ENCODE measurements at places on chromosomes 5 and 9. TPM values are rescaled to one million over a fixed set of nuclear protein-coding genes. Genes with fewer than 3 reads are reported as not detected.
A peak's percentile ranks its signal among the peaks of the same experiment; 100 is the strongest.

- H3K27ac ChIP-seq, result no peak overlapping the region
- H3K27me3 ChIP-seq, result no peaks in the 10 kb centered on the region
- DNase-seq, result no peak
- H3K4me3 ChIP-seq, result no peak overlapping the region
Observed at GRCh38 chr5:117203584-117203983, 629.0 kb upstream of the SEMA6A start.

- no peaks in the 10 kb centered on the region for H3K4me1 ChIP-seq
- H3K36me3 ChIP-seq, result peaks cover 37% of the 10 kb centered on the region
- peak; percentile 78 for DNase-seq
- H3K4me3 ChIP-seq, result no peak overlapping the region
- no peak overlapping the region for H3K27ac ChIP-seq
Observed at GRCh38 chr5:665956-666711, 27.0 kb downstream of the TPPP start.

The FOXD4L3 gene
- total RNA-seq, result 0.47 TPM

DNA sequence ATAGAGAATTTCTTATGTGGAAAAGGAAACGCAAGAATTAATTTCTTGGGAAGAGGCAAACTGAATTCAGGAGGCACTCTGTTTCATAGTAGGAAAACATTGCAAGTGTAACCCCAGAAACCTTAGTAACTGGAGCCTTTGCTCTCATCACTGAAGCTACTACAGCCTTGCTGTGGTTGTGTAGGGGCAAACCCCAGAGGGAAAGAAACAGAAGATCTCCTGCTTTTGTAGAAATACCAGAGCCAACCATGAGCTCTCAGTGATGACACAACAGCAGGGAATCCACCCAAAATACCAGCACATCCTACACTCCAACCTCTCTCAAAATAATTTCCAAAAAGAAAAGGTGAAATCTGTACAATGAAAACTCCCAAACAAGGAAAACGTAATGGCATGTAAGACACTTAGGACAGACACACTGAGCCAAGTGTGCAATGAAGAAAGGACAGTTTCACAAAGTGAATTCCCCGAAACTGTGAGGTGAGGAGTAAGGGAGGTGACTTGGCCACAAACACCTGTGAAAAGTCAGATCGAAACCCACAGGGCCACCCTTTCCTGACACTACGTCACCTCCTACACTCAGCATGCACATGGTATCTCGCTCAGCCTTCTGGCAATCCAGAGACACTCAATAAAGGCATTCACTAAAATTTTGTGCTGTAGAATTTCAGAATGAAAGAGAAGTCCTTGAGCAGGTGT lies 8.5 kb upstream of the ACSL6 start:
- H3K27ac ChIP-seq, result no peak overlapping the region
- H3K36me3 ChIP-seq, result no peaks in the 10 kb centered on the region
- DNase-seq, result no peak
- no peak overlapping the region for H3K4me3 ChIP-seq
- no peaks in the 10 kb centered on the region for H3K4me1 ChIP-seq
- no peaks in the 10 kb centered on the region for H3K27me3 ChIP-seq

DNA sequence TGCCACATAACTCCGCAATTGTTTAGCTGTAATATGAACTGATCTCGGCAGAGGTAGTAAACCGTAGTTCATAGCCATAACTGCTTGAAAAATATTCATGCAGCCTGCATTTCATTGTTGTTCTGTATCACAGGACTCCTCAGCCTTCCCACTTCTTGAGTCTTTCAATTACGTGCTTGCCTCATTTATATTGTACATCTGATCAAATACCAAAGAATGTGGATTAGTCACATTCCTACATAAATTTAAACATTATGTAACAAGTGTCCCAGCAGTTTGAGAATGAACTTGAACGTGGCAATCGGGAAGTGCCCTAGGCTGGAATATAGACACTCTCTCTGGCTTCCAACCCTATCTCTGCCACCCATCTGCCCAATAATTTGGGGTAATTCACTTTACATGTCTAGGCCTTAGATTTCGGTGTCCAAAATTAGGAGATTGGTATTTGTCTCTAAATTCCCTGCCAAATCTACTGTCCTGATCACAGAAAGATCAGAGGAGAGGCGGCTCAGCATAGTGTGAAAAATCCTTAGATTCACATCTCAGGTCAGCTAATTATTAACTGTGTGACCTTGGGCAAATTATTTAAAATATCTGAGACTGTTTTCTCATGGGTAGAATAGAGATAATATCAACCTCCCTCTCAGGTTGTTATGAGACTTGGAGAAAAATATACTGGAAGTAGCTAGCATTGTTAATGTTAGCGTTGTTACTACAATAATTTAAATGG lies 215.1 kb upstream of the RFX3 start:
- H3K27ac ChIP-seq, result no peak overlapping the region
- no peaks in the 10 kb centered on the region for H3K4me1 ChIP-seq

- no peak overlapping the region for H3K27ac ChIP-seq
- no peaks in the 10 kb centered on the region for H3K27me3 ChIP-seq
- DNase-seq, result no peak
- no peaks in the 10 kb centered on the region for H3K36me3 ChIP-seq
Observed at GRCh38 chr9:121857928-121858327, 206.5 kb downstream of the DAB2IP start.

The PCDHB13 gene
- 2.6 TPM for total RNA-seq

The FAXDC2 gene
- total RNA-seq, result 47.5 TPM

The TICAM2 gene
- 6.7 TPM for total RNA-seq

DNA sequence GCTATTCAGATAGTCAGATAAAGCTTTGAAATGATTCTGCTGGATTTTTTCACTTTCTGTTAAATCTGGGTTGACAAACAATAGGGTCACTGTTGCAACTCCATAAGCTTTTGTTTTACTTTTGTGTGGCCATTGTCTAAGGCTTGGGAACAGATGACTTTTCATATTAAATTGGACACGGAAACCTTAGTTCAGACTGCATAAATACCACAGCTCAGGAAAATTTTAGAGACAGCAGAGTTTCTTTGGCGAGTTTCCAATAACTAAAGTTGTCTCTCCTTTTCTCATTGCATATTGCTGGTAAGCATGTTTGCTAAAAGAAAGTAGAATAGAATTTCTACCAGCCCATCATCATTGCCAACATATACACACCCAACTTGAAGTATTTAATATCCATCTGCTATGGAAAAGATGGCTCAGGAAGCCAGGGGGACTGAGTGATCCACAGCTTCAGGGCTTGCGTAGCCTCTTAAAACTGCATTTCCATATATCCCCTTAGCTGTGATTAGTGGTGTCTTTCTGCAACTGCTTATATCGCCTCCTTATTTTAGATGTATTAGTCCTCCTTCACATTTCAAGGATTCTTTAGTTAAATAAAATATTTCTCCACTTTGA lies 168.2 kb downstream of the ARHGAP26 start:
- no peaks in the 10 kb centered on the region for H3K36me3 ChIP-seq
- H3K4me3 ChIP-seq, result no peak overlapping the region
- no peak overlapping the region for H3K27ac ChIP-seq
- H3K4me1 ChIP-seq, result peaks cover 19% of the 10 kb centered on the region

DNA sequence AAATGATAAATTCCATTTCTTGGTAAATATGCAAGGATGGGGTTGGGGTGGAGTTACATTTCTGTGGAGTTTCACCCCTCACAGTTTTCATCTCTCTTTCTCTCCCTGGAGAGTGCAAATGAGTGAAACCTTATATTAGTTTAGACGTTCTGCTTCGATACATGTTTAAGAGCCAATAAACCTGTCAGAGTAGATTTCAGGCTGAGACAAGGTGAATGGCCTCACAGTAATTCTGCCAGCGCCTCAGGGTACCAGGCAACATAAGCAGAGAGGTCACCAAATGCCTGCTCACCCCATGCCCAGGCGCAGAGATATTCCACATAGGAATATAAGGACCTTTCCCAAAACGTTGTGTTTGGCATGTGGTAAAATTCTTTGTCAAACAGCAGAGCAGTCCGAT lies 154.9 kb upstream of the VLDLR start:
- no peaks in the 10 kb centered on the region for H3K36me3 ChIP-seq
- no peak overlapping the region for H3K4me3 ChIP-seq
- no peaks in the 10 kb centered on the region for H3K27me3 ChIP-seq
- no peak for DNase-seq

The GRIA1 gene
- total RNA-seq, result 9.0 TPM

Data from upper lobe of left lung (tissue), 6 donors.